SW 1271 (cell line): ENCODE measurements at places on chromosomes 4 and X.
A peak's percentile ranks its signal among the peaks of the same experiment; 100 is the strongest.

- no peak for DNase-seq
Measured at GRCh38 chr4:114017120-114017917, 37.9 kb upstream of the ARSJ start.

- no peak for DNase-seq
Measured at GRCh38 chr4:73308286-73308685, 49.7 kb upstream of the ANKRD17 start.

DNA sequence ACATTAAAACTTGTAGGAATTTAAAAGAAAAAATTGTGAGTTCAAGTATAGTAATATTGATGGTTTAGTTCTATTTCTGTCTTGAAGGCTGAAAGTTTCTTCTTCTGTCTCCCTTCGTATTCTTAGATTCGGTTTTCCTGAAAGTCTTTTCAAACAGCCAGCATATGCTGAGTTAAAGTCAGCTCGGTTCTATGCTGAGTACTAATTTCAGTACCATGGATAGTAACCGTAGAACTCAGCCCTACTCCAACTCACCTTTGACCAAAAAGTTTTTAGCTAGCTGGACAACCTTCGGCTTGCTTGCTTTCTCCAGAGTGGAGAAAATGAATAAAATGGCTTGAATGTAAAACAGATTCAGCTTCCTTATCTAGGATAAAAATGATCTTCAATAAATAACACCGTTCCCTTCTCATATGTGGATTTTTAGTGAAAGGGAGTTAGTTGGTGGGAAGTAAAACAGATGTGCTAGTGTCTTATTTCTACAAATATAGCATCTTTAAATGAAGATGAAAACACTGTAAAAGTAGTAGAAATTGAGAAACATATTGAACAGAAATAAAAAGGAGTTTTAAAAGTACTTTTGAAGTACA is 5.2 kb downstream of the POU4F2 start:
- DNase-seq = no peak

- no peak for DNase-seq
Measured at GRCh38 chr4:47505666-47506065, 20.6 kb downstream of the ATP10D start.

GRCh38 chrX:130994671-130995070 is 63.5 kb upstream of the ARHGAP36 start:
- DNase-seq = peak; percentile 0

DNA sequence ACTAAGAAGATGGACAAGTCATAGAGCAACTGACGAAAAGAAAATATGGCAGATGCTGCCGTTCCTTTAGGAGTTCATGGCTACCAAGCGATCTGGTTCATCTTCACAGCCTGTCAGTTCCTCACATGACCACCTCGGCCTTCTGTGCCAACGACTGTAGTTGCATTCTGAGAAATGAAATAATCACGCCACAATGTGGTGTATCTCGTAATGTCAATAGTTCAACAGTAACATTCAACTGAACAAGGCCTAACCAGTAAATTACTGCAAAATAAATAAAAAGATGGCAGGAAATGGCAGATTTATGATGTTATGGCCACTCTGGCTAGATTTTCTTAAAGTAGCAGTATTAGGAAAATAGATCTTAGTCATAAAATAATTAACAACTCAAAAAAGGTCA is 4.4 kb downstream of the GPRIN3 start:
- DNase-seq = no peak
